ENCODE measurements at places on chromosomes 3 and 15. TPM values are rescaled to one million over a fixed set of nuclear protein-coding genes. Genes with fewer than 3 reads are reported as not detected.

- DNase-seq: no peak
Observed at GRCh38 chr3:78647726-78648125, 1120.1 kb downstream of the ROBO1 start.

DNA sequence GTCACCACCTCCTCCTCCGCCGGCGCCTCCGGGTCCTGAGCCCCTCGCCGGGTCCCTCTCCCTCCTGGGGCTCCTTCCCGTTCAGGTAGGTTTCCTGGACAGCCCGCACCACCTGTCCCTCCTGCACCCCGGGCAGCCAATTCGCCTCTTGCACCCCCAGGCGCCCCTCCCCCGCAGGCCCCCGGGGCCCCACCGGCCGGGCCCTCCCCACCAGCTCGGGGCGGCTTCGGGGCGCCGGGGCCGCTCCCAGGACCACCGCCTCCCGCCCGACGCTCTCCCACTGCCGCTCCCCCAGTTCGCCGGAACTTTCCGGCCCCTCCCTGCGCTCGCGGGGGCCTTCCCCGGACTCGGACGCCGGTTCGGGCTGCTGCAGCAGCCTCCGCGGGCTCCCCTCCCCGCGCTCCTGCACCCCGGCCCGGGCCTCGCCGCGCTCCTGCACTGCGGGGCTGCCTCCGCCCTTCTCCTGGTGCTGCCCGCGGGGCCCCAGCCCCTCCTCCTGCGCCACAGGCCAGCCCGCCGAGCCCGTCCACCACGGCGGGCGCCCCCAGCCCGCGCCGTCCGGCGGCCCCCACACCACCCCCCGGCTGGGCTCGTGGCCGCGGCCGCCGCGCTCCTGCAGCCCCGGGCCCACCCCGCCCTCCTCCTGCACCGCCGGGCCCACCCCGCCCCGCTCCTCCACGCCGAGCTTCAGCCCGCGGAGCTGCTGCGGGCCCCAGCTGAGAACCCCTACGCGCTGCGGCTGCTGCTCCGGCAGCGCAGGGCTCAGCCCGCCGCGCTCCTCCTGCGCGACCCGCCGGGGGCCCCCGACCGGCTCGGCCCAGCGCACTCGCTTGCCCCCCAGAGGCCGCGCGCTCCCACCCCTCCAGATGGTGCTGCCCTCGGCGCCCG, 587 bp upstream of the TNK2 start:
- DNase-seq: no peak

DNA sequence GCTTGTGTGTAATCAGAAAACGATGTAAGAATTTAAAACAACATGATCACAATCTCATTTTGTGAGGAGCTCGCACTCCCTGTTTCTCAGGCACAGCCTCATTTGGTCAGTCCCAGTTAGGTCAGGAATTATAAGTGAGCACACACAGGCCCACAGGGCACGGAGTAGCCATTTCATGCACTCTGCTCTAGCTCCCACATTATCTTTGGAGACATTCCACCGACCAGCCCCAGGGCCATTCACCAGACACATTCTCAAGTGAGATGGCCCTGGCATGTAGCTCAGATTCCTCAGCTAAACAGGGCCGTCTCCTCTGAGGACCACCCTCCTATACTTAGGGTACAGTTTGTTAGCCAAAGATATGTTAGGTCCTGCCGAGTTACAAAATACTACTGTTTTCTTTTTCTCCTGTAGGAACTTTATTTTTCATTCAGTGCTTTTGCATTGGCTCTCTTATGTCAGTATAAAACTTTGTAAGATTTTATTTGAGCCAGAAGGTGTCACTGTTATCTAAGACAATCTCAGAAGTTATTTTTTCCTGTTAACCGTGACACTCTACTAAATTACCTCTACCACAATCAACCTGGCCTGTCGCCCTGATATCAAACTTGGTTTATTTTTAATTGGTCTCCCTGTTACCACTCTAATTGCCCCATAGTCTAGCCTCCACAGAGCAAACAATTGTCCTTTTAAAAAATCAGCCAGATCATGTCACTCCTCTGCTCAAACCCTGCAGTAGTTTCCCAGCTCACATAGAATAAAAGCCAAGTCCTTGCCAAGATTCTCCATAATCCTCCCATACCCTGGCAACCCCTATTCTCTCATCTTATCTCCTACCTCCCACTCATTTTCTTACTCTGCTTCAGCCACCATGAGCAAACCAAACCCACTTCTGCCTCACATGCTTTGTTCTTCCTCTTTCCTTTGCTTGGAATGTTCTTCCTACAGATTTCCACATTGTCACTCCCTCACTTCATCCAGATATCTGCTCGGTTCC, 105.7 kb downstream of the PPP2R3A start:
- DNase-seq: no peak

RAD51 gene
- 13.3 TPM for polyA plus RNA-seq

CCDC54 gene
- 0.14 TPM for polyA plus RNA-seq

DNA sequence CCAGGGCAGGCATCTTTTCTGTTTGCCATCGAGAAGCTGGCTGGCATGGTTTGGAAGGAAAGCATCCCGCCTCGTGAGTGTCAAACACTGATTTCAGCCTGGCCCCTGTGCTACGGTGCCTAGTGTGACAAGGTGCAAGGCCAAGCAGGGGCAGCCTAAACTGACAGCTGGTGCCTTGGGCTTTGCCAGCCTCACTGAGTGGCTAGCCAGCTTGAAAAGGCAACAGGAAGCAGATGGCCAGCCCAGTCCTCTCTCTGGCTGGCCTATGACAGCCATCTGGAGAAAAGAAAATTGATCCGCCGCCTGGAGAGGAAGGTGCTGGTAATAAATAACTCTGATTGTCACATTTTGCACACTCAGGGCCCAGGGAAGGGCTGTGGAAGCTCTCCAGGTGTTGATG, 52.2 kb downstream of the C3orf85 start:
- DNase-seq: no peak

GRCh38 chr15:31458596-31459399, 132.2 kb downstream of the KLF13 start:
- DNase-seq: no peak

DNA sequence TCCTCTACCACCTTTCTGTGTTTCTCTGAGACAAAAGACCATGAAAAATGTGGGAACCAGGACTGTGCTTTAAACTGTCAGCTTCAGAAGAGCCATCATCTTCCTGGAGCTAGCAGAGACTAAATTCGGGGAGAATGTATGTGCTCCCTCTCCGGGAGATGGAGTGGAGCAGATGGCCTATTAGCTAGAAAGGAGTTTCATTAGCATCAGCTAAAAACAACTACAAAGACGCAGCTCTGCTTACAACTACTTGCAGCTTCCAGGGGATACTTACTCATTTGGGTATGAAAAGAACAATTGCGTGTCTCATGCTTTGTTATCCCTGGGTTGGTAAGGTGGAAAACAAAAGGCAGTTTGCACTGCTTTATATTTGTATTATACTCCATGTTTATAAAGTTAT, 159.6 kb downstream of the MFSD1 start:
- DNase-seq: no peak

NCKIPSD gene
- 18.2 TPM for polyA plus RNA-seq

DNA sequence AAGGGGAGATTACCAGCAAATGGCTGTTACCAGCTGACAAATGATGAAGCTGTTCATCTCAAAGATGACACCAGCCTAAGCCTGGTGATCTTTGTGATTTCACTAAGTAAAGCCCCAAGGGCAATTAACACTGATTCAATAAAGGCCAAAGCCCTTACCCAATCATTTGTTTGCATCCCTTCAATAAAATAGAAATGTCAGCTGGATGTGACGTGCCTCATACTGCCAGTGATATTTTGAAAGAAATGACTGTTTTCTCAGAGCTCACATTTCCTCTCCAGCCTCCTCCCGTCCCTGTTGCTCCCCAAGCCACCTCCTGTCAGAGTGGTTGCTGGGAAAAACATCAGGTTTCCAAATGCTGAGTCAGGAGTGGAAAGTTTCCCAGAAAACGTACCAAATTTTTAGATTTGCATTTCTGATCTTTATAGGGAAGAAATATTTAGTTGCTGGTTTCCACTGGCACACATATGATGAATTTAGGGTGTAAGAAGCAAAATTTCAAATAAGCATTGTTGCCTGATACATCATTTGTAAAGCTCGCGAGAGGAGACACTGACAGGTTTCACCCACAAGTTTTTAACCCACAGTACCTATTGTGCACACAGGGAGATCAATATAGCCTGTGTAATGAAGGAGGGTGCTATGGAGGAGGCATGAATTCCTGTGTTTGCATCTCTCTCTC, 21.0 kb downstream of the C2CD4A start:
- DNase-seq: no peak

SLC22A13 gene
- 2.4 TPM for polyA plus RNA-seq

DNA sequence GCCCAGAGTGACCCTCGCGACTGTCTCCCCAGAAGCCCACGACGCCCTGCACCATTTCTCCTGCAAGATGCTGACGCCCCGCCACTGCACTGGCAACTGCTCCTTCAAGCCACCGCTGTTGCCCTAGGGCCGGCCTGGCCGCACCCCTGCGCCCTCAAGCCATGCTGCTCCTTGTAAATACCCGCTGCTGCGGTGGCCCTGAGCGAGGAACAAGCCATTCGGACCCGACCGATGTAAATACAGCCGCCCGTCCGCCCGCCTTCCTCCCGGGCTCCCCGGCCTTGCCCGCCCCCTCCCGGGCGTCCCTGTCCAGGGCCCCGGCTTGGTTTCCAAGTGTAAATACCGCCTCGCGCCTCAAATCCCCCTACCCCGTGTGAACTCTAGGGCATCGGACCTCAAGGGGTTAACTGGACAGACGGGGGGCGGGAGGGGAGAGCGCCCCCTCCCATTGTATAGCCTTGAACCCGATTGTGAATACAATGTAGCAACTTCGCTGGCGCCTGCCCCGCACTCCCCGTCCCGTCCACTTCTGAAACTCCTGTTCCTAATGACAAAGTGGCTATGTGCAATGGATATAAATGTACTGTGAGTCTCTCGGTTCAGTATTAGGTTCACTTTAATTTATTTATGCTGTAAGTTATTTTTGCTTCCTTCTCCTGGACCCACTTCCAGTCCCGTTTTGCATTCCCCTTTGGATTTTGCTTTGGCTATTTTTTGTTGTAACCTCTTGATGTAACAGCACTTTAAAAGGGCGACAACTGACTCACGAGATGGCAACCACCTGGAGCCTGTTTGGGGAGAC, 5.9 kb downstream of the RNU6-1 start:
- no peak for DNase-seq

MAP1A gene
- polyA plus RNA-seq: 7.5 TPM

UPK1B gene
- polyA plus RNA-seq: 8.6 TPM

CNTN3 gene
- 5.5 TPM for polyA plus RNA-seq

RBP2 gene
- 0.18 TPM for polyA plus RNA-seq

ROBO1 gene
- polyA plus RNA-seq: 133 TPM

GRCh38 chr3:121768452-121768851, 18.9 kb upstream of the GOLGB1 start:
- DNase-seq: no peak

GRCh38 chr15:74799255-74799855, 13.3 kb upstream of the LMAN1L start:
- DNase-seq: no peak

PYDC2 gene
- not detected for polyA plus RNA-seq

GRCh38 chr15:100783291-100783690, 96.3 kb upstream of the ALDH1A3 start:
- no peak for DNase-seq

- DNase-seq: no peak
Observed at GRCh38 chr3:189144645-189145044, 27.1 kb upstream of the TPRG1 start.

- DNase-seq: no peak
Observed at GRCh38 chr3:189630767-189631372, 319 bp upstream of the TP63 start.

DNA sequence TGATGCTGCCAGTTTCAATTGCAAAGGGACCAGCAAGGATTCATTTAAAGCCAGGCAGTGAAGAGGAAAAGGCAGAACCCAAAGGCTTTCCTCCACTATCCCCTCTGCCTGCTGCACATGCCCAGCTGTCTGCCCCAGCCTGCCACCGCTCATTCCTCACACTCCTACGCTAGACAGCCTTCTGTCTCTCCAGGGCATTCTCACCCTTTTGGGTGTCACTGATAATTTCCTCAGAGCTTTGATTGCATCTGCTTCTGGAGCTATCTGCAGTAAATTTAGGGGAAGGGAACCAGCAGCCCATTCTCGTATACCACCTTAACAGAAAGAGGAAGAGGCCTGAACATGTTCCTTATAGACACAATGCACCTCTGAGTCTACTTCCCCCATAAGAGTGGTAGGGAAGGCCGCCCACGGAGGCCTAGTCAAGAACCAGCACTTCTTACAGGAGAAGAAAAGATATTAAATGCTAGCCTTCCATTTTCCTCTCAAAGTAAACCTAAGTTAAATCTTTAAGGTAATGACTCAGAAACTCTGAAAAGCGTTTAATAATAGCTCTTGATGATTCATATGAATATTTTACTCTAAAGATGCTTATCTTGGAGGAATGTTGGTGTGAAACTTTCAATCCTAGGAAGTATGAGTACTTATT, 20.9 kb downstream of the NUDT16 start:
- DNase-seq: no peak

PCOLCE2 gene
- polyA plus RNA-seq: 7.6 TPM

SPTSSB gene
- polyA plus RNA-seq: 5.7 TPM

SNX33 gene
- 20.3 TPM for polyA plus RNA-seq
